ENCODE measurements at places on chromosomes 5 and 9.

GRCh38 chr9:740221-740620 is 101.3 kb upstream of the DMRT1 start:
- H3K27ac ChIP-seq: no peak overlapping the region
- H3K4me1 ChIP-seq: no peaks in the 10 kb centered on the region
- DNase-seq: no peak
- peaks cover 89% of the 10 kb centered on the region for H3K36me3 ChIP-seq
- no peaks in the 10 kb centered on the region for H3K27me3 ChIP-seq
- no peak overlapping the region for H3K4me3 ChIP-seq

- peaks cover 12% of the 10 kb centered on the region for H3K4me1 ChIP-seq
- no peak overlapping the region for H3K4me3 ChIP-seq
- no peak overlapping the region for H3K27ac ChIP-seq
- peaks cover 1% of the 10 kb centered on the region for H3K36me3 ChIP-seq
These were observed 35.5 kb downstream of the GADD45G start for GRCh38 chr9:89640361-89640760.

- H3K36me3 ChIP-seq: peaks cover under 1% of the 10 kb centered on the region
- H3K27me3 ChIP-seq: no peaks in the 10 kb centered on the region
- no peak overlapping the region for H3K4me3 ChIP-seq
- DNase-seq: no peak
These were observed 236.6 kb upstream of the ACTBL2 start for GRCh38 chr5:57719216-57719615.

- no peak overlapping the region for H3K4me3 ChIP-seq
- DNase-seq: no peak
- no peaks in the 10 kb centered on the region for H3K36me3 ChIP-seq
These were observed 134.0 kb upstream of the RASEF start for GRCh38 chr9:83196946-83197345.

- H3K4me3 ChIP-seq: no peak overlapping the region
- no peak for DNase-seq
- no peak overlapping the region for H3K27ac ChIP-seq
These were observed 59.0 kb upstream of the DPYSL3 start for GRCh38 chr5:147568710-147569406.

- H3K36me3 ChIP-seq: no peaks in the 10 kb centered on the region
- peaks cover 32% of the 10 kb centered on the region for H3K4me1 ChIP-seq
- no peak overlapping the region for H3K27ac ChIP-seq
- H3K4me3 ChIP-seq: no peak overlapping the region
These were observed 502.0 kb downstream of the BNC2 start for GRCh38 chr9:16368237-16369087.

GRCh38 chr9:93827545-93828330 is 127.4 kb downstream of the BARX1 start:
- peak; percentile 79 for DNase-seq
- no peak overlapping the region for H3K27ac ChIP-seq
- no peak overlapping the region for H3K4me3 ChIP-seq
- no peaks in the 10 kb centered on the region for H3K36me3 ChIP-seq
- peaks cover 42% of the 10 kb centered on the region for H3K27me3 ChIP-seq
- peaks cover 13% of the 10 kb centered on the region for H3K4me1 ChIP-seq

DNA sequence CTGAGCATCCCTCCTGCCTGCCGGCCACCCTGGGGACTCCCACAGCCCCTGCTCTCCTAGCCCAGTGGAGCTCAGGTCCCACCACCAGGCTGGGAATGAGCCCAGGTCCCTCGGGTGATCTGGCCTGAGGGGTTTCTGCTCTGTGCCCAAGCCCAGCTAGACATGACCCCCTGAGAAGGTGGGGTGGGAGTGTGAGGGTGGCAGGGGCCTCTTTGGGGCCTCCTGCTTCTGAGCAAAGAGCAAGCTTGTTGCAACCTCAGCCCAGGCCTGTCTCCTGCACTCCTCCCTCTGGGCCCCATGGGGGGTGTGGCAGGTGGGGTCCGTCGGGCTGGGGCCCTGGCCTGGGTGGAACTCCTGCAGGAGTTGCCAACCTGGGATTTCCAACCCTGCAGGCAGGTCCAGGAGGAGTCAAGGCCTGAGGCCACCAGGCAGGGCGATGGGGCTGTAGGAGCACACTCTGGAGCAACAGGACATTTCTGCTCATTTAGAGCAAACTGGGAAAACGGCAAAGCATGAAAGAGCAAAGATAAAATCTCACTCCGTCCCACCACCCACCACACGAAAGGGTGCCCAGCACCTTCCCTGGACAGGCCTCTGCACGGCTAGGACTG is 11.4 kb upstream of the NRARP start:
- no peaks in the 10 kb centered on the region for H3K36me3 ChIP-seq
- no peak for DNase-seq
- H3K4me3 ChIP-seq: no peak overlapping the region
- peaks cover 16% of the 10 kb centered on the region for H3K4me1 ChIP-seq

DNA sequence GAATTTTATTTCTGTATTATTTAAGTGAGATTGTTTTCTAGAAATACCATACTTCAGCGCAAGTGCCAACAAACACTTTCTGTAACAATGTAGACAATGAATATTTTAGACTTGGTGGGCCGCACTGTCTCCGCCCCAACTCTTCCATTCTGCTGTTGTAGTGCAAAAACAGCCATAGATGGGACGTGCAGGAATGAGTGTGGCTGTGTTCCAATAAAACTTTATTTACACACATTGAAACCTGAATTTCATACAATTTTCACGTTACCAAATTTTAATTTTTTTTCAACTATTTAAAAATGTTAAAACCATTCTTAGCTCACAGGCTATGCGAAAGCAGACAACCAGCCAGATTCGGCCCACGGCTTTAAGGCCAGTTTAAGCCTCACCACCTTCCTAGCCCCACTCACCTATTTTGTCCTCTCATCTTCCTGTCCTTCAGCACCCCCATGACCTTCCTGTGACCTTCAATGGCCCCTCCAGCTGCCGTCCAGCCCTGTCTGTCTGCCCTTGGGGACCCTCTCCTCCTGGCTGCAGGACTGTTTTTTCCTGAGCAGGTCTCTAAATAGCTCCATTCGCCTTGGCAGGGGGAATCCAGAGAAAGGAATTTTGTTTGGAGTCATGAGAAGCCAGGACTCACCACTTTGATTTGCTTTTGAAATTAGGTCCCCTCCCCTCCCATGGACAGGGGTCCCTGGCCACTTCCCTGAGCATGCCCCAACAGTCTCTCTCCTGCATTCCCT is 11.2 kb upstream of the ANXA6 start:
- H3K4me1 ChIP-seq: peaks cover 31% of the 10 kb centered on the region
- H3K4me3 ChIP-seq: no peak overlapping the region

- no peaks in the 10 kb centered on the region for H3K36me3 ChIP-seq
- peaks cover 14% of the 10 kb centered on the region for H3K4me1 ChIP-seq
These were observed 7.3 kb upstream of the SEMA6A start for GRCh38 chr5:116581910-116582309.

DNA sequence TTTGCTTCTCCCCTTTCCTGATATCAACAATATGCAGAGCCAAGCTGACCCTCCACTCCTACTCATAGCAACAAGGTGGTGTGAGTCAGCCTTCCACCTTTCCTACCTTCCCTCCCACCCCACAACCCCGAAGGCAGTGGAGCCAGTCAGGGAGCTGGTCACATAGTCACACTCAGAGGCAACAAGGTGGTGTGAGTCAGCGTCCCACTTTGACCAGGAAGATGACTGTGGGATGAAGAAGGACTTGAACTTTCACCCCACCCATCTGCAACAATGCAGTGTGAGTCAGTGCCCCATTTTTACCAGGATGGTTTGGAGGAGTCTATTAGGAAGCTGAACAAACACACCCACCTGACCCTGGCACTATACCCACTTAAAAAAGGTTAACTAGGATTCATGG is 30.1 kb upstream of the ZNF782 start:
- H3K36me3 ChIP-seq: peaks cover 27% of the 10 kb centered on the region
- H3K4me3 ChIP-seq: no peak overlapping the region
- no peak for DNase-seq
- no peaks in the 10 kb centered on the region for H3K27me3 ChIP-seq
- H3K27ac ChIP-seq: no peak overlapping the region
- H3K4me1 ChIP-seq: peaks cover 5% of the 10 kb centered on the region

Data from nephron progenitor cell (in vitro differentiated cells).